Activated naive CD4-positive, alpha-beta T cell (primary cell): ENCODE measurements at places on chromosomes 3 and 15.

GRCh38 chr15:70014860-70015490 is 82.7 kb downstream of the TLE3 start:
- DNase-seq = no peak

DNA sequence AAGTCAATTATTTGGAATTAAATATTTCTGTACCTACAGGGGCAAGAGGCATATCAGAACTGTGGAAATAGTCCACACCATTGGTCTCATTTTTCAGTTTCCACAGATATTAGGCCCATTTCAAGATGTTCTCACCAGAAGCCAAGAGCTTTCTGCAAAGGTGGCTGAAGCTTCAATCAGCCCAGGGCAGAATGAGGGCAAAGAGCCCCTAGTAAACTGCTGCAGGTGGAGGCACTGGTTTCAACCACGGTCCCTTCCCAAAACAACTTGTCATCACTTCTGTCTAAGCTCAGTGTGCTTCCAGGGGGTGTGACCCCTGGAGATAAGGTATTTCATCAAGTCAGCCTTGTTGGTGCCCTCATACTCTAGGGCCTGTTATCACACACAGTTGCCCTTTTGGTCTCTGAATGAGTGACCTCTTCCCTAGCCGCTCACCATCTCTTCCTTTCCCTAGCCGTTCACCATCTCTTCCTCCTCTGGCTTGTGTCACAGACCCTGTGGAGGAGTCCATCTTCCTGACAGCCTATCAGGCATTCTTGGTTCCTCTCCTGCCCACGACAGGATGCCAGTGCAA is 21.2 kb downstream of the IL17RD start:
- DNase-seq = no peak

DNA sequence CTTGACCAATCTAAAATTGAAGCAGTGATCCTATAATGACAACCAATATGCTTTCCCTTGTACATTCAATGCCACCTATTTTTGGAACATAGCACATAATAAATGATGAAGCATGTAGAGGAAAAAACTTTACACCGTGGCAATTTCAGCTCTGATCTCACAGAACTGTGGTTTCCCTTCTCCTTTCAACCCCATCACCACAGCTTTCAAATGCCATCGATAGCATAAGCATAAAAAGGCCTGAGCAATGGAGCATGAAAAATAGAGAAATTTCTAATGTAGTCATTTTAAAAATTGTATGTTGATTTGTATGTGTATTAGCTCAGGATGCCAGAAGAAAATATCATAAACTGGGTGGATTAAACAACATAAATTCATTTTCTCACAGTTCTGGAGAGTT is 406.0 kb upstream of the TMCO5A start:
- DNase-seq = no peak

GRCh38 chr3:183809270-183809669 is 16.1 kb downstream of the MAP6D1 start:
- DNase-seq = no peak

DNA sequence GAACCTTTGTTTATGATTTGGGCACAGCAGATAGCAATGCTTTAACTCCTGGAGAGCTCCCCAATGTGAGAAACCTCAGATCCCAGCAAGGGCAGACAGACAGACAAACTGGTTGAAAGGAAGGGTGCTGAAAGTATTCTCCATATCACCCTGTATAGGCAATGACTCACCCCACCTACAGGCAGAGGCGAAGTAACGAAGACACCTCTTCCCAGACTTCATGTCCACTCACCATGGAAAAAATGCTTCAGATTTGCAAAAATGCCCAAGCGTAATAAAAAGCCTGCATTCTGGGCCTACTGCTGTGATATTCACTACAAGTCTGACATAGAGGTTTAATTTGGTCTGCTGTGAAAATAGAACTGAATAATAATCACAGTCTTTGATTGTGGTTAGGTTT is 50.5 kb downstream of the THBS1 start:
- no peak for DNase-seq

GRCh38 chr3:51710631-51711351 is 3.9 kb downstream of the GRM2 start:
- DNase-seq = no peak

GRCh38 chr3:19652336-19652735 is 281.7 kb downstream of the EFHB start:
- DNase-seq = no peak

- DNase-seq = no peak
These were observed 304.0 kb upstream of the CBLB start for GRCh38 chr3:106172780-106173179.

DNA sequence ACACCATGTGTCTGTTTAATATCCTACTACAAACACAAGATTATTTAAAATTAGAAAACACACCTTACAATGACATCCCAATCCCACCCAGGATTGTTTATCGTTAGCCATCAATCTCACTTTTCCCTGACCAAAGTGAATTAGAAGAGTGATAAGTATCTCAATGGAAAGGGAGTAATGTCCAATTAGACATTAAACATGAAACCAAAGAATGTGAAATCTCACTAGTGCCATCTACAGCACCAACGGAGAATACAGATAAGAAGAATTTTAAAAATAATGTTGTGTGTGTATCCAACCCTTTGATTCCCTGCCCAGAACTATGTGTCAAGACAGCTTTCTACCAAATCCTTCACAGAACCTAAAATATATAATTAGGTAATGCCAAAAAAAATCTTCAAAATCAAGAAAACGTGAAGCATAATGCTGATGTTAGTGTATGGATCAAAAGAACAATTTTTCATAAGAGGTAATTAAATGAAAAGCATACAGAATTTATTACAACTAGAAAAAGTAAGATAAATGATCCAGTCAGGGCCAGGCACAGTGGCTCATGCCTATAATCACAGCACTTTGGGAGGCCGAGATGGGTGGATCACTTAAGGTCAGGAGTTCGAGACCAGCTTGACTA is 64.2 kb downstream of the SCAPER start:
- DNase-seq = no peak

GRCh38 chr3:161700998-161701397 is 204.4 kb downstream of the OTOL1 start:
- no peak for DNase-seq

GRCh38 chr3:38541806-38542205 is 45.7 kb downstream of the EXOG start:
- no peak for DNase-seq

- DNase-seq = no peak
These were observed 150.7 kb downstream of the FNDC3B start for GRCh38 chr3:172189987-172190603.

DNA sequence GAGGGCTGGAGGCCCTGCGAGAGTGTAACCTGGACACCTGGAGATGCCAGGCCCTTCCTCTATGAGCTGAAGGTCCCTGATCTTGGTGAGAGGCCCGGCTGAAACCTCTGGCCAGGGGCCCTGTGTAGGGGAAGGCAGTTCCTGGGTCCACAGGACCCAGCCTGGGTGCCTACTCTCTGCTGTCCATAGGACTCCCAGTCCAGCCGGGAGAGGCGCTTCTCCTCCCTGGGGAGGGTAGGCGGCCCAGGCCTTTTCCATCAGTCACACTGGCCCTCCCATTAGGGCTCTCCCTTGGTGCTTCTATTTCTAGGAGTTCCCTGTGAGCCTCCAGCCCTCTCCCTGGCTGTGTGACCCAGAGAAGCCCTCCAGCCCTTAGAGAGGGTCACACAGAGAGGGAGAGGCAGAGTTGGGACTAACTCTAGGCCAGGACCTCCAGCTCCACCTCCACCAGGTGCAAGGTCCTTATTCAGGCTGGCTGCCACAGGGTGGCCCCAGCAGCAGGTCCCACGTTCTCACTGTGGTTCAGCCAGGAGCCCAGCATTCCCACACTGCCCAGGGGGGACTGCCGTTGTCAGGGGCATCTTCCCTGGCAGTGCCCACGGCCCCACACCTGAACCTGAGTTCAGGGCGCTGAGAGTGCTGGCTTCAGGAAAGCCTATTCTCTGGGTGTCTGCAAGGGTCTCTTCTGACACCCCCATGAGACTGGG is 146.8 kb downstream of the SMAD6 start:
- no peak for DNase-seq

- DNase-seq = no peak
These were observed 112.0 kb downstream of the UBE2E2 start for GRCh38 chr3:23314981-23315762.

DNA sequence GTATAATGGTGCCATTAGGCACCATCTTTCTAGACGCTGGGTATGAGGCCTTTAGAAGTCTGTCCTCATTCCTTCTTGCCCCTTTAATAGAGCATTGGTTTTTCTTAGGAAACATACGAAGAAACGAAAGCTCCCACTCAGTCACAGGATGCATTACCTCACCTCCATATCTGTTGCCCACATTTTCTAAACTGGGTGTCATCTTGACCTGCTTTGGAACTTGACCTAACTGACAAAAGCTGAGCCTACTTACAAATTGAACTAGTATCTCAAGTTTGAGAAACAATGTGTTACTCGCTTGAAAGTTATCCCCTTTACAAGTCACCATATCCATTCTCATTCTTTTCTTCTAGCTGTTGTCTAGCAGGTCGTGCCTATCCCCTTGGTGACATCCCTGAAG is 102.7 kb downstream of the VPS8 start:
- DNase-seq = no peak

- DNase-seq = no peak
These were observed 145.0 kb upstream of the MCTP2 start for GRCh38 chr15:94086341-94086740.
